CD4-positive, alpha-beta T cell treated with Interleukin-10 for 1 hour (primary cell): ENCODE measurements at places on chromosomes 4 and X.

GRCh38 chrX:105821471-105822121, 743 bp upstream of the NRK start:
- DNase-seq: no peak

DNA sequence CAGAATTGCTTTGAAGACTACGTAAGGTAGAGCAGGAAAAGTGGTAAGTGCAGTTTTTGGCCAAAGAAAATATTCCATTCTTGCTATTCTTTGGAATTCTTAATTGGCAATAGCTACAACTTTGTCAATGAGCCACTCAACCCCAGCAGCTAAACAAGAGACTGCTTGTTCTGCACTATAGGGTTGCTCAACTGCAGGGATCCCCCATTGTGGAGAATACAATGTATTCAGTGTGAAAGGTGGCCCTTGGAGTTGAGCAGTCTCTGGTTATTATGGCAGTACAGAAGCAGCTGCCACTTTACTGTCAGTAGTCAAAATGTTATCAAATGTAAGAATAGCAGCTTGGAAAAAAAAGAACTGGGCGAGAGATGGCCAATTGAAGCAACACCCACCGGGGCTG, 808.7 kb downstream of the CENPC start:
- no peak for DNase-seq

- DNase-seq: no peak
Observed at GRCh38 chr4:77264826-77265225, 107.8 kb downstream of the CCNG2 start.

DNA sequence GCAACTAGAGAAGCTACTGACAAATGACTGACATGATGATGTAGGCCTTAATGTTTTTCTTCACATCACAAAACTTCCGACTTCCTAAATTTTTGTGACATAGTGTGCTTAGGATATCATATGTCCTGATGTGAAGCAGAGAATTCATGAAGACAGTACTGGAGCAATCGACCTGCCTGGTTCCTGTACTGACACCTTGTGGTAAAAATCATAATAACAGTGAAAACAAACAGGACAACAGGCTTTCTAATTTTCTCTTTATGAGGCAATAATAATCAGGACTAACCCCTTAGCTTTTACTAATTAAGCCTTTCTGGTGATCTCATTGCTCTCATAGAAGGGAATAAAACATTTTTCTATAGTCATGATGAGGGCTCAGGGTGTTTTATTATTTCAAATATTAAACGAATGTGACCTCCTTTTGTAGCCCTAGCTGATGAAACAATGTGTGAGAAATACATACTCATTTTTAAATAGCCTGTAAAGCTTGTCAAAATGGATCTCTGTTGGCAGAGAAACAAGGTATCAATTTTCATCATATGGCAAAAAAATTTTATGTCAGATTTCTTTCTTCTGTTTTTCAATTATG, 158.4 kb downstream of the TENT5D start:
- DNase-seq: peak; percentile 0

GRCh38 chrX:12978205-12979025, 3.5 kb downstream of the TMSB4X start:
- peak; percentile 86 for DNase-seq
